ENCODE measurements at places on chromosomes 12 and 14. TPM values are rescaled to one million over a fixed set of nuclear protein-coding genes. Genes with fewer than 3 reads are reported as not detected.

DHH gene
- total RNA-seq, result 1.9 TPM

PLEKHA5 gene
- 12.7 TPM for total RNA-seq

SERPINA5 gene
- 0.19 TPM for total RNA-seq

AP1G2 gene
- 18.6 TPM for total RNA-seq

FOXN4 gene
- total RNA-seq, result not detected

LRRK2 gene
- total RNA-seq, result 0.33 TPM

TEDC1 gene
- 11.1 TPM for total RNA-seq

FAM161B gene
- 3.9 TPM for total RNA-seq

Data from vein endothelial cell (primary cell).